NCI-H446 (cell line): ENCODE measurements at places on chromosomes 4 and X.

DNA sequence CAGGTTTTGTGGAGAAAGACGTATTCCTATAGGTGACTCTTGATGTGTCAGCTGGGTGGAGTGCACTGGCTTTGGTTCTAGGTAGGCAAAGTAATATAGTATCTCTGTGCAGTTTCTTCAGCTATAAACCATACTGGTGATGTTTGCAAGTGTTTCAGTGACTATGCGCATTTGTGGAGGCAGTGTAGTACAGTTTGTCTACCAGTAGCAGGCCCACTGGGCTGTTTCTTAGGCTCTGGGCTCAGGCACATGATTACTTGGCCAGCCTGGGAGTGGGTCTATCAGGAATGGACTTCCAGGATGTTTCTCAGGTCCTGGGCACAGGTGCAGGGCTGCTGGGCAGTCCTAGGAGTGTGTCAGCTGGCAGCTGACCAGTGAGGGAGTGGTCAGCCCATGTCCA is 51.9 kb upstream of the INTU start:
- no peak for DNase-seq

DNA sequence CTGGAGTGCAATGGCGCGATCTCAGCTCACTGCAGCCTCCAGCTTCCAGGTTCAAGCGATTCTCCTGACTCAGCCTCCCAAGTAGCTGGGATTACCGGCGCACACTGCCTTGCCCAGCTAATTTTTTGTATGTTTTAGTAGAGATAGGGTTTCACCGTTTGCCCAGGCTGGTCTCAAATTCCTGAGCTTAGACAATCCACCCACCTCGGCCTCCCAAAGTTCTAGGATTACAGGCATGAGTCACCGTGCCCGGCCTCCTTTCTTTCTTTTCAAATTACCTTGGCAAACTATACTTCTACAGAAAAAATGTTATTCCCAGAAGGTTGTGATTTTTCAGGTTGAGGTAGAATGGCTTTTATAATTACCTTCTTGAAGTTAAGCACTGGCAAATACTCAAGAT is 321.9 kb upstream of the PRPS2 start:
- no peak for DNase-seq

- no peak for DNase-seq
Measured at GRCh38 chr4:155040031-155040430, 168.4 kb upstream of the NPY2R start.

DNA sequence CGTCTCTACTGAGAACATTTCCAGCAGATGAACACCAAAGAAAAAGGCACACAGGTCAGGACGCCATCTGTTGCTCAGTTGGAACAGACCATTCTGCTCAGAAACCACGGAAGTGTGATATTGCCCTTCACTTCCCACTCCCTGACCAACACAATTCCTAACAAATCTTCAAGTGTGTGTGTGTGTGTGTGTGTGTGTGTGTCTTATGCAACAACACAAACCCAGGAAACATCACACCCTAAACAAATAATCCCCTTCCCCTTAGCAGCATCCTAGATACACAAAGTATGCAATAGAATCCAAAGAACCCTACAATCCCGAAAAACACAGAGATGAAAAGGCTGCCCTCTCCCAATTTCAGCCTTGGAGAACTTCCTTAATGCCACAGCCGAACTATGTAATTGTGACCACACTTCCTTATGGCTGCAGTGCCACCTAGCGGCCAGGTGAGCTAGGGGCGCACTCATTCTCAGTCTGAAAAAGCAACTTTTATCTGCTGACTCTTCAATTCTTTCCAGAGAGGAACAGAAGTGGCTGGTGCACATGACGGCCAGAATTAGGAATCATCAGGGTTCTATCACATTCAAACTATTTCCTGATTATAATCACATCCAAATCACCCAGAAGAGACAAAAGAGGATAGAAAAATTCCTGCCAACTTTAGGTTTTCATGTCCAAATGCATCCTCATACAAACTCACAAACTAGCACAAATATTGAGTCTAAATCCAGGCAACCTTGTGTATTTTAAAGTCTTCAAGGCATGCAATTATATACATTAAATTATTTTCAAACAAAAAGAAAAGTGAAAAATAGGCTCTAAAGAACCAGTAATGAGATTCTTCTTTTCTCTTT is 164.9 kb downstream of the DHX15 start:
- DNase-seq: peak; percentile 9

DNA sequence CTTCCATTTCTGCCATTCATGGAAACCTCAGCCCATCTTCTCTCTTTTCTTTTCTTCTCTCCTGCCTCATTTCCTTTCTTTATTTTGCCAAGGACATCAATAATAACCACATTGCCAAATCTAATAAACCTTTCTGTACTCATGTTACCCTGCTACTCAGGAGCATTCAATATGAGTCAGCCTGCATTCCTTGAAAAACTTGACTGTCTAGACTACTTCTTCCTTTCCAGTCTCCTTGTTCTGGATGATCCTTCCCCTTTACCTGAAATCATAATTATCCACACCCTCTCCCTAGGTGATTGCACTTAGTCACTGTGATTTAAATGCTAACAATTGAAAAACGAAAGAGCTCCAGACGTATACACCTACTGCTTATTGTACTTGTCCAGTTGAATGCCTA is 253.2 kb upstream of the CENPE start:
- no peak for DNase-seq

DNA sequence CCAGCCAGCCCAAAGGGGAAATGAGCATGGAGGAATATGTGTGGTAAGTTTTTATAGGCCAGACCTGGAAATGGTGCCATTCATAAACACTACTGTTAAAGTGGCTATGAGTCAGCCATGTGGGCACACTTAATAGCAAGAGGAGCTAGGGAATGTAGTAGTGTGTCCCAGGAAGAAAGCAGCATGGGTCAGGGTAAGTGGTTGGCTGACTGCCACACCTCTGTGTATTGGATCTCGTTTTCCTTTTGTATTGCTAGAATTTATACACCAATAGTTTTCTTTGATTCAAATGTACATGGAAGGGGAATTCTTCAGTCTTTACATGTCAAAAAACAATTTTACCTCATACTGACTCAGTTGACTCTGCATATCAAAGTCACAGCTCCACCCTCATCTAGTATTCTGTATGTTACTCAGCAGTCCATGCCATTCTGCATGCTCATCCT is 22.9 kb upstream of the SGMS2 start:
- no peak for DNase-seq

GRCh38 chrX:66176134-66176533 is 12.1 kb downstream of the HEPH start:
- no peak for DNase-seq

GRCh38 chr4:104064646-104065577 is 345.1 kb upstream of the TACR3 start:
- peak; percentile 67 for DNase-seq

- no peak for DNase-seq
Measured at GRCh38 chr4:23241408-23241807, 548.7 kb downstream of the GBA3 start.

DNA sequence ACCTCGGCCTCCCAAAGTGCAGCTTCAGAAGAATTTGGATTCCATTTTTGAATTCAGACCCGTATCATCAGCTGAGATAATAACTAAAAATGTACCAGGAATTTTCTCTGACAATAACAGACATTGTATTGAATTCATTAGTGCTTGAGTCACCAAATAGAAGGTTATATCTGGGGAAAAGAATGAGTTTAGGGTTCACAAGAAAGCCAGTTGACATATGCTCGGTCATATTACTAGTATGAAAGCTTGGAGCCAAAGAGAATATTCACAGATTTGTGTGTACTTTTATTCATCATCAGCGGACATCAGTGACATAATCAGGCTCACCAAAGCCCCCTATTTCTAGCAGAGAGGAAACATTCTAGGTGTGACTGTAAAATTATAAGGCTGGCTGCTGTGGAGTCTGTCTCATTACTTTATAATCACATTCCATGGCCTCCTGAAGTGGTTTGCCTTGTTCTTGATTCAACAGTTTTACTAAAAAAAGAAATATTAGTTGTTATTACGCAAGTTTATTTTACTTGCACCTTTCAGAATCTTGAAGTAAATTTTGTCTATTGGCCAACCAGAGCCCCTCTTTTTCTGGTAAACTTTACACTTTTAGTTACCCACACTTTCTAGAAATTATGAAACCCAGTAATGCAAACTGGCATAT is 14.6 kb upstream of the DCTD start:
- no peak for DNase-seq

GRCh38 chrX:154458116-154458953 is at the start of gene PLXNA3:
TSS of gene PLXNA3 (plus strand) at chrX:154458281. CDS start at chrX:154460184, 1,903 bp downstream.
- no peak for DNase-seq
